ENCODE measurements at places on chromosomes 6 and 20.

GRCh38 chr6:100116411-100117194 is 122.6 kb upstream of the MCHR2 start:
- no peak for DNase-seq

DNA sequence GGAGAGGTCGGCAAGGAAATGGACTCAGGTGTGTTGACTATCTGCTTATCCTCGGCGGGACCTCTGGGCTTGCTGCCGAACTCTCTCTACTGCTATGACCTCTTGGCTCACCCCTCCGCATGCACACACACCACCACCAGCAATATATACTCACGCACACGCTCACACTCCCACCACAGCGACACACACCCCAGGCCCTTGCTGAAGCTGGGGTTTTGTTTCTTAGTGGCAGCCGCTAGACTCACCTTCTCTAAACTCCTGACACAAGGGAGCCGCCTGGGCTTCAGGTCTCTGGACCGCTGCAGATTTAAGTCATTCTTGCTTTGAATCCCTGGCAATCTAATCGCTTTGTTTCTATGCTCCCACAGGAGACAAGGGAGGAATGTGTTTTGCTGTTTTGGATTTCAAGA is 59.4 kb upstream of the BACH2 start:
- DNase-seq = no peak

GRCh38 chr6:117448732-117449485 is 23.2 kb upstream of the ROS1 start:
- no peak for DNase-seq

DNA sequence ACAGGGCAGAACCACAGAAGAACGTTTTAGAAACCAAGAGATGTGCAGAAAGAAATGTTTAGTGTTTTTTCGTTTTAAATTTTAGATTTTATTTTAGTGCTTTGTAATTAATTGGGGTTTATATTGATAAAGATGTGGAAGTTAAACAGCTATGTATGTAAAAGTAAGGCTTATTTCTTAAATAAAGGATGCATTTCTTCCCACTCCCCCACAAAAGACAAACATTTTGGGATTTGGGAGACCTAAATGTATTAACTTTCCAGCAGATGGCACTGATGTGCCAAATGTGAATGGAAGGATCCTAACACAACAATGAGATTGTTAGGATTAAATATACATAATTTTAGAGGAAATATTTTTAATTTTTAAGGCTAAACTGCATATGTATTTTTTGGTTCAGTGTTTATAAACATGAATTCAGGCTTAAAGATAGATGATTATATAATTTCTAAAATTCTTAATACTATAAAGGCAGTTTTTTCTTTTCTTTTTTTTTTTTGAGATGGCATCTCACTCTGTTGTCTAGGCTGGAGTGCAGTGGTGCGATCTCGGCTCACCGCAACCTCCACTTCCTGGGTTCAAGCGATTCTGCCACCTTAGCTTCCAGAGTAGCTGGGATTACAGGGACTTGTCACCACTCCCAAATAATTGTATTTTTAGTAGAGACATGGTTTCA is 12.0 kb downstream of the PFDN4 start:
- no peak for DNase-seq

GRCh38 chr6:155779456-155779855 is 323.8 kb upstream of the NOX3 start:
- DNase-seq = no peak

DNA sequence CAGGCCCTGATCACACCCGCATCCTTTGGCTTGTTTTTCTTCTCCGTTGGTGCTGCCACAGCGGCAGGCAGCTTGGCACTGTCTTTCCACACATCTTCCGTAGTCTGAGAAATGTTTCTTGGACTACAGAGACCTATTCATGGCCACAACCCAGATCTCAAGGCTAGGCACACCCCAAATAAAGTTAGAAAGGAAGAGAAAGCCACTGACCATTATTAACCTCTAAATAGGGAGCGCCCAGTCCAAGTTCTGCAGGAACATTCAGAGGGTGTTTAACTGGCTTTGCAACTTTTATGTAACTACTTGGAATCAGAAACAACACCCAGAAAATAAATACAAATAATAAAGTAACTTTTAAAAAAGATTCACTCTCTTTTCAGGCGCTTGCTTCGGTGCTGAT is 124.8 kb upstream of the NEDD9 start:
- no peak for DNase-seq

DNA sequence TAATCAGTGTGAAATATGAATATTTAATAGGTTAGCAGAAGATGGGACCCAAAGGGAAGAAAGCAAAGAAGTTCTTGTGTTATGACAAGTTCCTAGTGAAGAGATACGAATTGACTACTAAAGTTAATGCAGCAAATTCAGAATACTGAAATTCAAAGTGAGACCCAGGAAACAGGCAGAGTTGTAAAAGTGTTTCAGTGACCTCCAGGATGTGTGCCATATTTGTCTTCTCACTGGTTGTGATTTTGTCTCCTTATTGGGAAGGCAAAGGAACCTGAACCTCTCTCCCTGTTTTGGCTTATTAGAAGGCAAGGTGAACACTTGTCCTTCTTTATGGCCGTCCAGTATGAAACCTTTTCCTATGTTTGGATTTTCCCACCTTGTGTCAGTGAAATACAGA is 51.8 kb upstream of the DTNBP1 start:
- no peak for DNase-seq

- DNase-seq = no peak
Observed at GRCh38 chr6:161696801-161697200, 422.9 kb upstream of the AGPAT4 start.

- no peak for DNase-seq
Observed at GRCh38 chr20:49593466-49594142, 25.7 kb upstream of the PTGIS start.

GRCh38 chr20:62388839-62389600 is 2.1 kb downstream of the RPS21 start:
- DNase-seq = no peak

DNA sequence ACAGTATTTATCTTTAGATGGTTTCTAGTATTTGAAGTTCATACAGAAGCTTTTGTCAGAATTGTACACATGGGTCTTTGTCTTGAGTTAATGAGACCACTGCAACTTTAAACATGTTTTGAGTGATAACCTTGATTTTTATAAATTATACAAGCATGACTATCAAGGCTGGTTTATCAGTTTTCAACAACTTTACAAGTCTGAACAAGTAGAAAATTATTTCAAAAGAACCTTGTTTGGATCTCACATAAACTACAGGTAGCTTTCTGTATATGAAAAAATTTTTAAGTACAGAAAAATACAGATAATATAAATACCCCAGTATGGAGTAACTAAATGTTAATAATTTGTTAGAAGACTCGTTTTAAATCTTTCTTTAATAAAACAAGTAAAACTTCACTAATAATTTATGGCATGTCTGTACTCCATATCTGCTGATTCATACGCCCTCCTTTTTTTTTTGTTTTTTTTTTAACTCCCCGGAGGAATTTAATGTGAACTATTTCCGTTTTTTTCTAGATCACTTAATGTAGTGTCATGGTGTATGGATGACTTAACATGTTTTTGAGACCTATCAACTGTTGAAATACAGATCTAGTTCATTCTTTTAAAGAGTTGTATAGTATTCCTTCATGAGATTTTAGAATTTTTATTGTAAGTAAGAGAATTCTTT is 18.3 kb downstream of the VAPB start:
- DNase-seq = no peak

- DNase-seq = no peak
Observed at GRCh38 chr6:21005816-21006570, 471.7 kb downstream of the CDKAL1 start.

DNA sequence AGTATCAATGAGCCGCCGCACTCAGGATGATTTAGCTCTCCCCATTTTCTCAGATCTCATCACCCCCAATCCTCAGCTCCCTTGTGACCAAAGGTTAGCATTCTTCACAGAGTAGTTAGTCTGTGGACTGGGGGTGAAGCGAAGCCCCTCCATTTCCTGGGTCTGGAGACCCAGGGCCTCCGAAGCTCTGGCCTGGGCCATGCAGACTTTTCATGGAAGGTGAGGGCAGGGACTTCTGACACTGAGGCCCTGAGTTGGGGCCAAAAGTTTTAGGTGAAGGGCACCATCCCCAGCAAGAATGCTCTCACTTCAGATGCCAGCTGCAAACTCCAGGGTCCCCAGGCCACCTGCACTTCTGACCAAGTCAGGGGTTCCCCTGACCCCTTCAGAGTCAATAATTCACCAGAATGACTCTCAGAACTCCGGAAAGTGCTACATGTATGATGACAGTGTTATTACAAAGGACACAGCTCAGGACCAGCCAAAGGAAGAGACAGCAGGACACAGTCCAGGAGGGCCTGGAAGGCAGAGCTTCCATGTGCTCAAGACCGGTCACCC is 65.7 kb upstream of the DUSP22 start:
- no peak for DNase-seq

- no peak for DNase-seq
Observed at GRCh38 chr6:321536-322258, 29.4 kb downstream of the DUSP22 start.

DNA sequence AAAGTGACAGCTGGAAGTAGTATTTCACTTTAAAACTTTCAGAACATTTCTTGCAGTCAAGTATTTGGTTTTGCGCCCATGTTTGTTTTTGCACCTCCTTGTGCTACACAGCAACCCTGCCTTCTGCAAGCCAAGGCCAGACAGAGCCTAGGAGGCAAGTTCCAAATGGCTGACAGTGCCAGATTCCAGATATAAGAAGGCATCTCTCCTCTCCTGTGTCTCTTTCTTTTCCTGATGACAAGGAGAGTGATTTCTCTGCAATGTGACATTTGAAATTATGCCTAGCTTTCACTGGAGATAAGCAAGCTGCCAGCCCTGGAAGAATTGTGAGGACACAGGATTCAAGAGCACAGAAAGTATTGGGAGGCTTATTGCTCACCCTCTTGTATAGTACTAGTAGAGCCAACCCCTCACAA is 149.1 kb upstream of the TENT5A start:
- no peak for DNase-seq

GRCh38 chr6:39114388-39114703 is 640 bp downstream of the SAYSD1 start:
- no peak for DNase-seq

DNA sequence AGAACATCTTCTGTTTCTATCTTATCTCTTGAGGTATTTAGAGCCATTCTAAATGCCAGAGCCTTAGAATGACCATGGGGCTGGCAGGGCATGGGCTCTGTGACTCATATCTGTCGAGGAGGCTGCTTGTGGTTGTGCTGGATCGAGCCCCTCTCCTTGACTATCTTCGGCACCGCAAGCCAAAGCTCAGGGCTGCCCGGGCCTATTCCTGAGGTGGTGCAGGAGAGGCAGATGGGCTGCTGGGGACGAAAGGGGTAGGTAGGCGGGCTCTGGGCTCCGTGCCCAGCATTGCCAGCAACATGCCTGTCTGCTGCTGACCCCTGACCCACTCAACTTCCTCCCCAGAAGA is 89.9 kb downstream of the NOL4L start:
- DNase-seq = no peak

Data from stimulated activated CD8-positive, alpha-beta memory T cell treated with anti-CD3 and anti-CD28 coated beads, Interleukin-2, amount 100 ng/mL, for 1 hour (primary cell).